ENCODE measurements at places on chromosomes 4 and X.

DNA sequence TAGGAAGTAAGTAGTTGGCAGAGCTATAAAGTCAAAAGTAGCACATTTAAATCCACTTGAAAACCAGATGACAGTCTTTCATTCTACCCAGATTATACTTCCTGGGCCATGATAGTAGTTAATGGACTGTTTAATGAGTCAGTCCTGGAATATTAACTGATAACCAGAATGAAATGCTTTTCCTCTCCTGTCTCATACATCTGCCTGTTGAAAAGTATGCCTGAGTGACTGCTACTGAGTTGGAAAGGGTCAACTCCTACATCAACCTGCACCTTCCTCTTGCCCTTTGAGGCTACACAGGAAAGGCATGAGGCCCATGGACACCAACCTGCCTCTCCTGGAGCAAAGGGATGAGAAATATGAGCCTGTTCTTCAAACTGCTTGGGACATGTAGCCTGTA is 36.0 kb upstream of the COX7B2 start:
- DNase-seq: no peak

- no peak for DNase-seq
Measured at GRCh38 chr4:7389101-7389701, 45.5 kb downstream of the PSAPL1 start.

DNA sequence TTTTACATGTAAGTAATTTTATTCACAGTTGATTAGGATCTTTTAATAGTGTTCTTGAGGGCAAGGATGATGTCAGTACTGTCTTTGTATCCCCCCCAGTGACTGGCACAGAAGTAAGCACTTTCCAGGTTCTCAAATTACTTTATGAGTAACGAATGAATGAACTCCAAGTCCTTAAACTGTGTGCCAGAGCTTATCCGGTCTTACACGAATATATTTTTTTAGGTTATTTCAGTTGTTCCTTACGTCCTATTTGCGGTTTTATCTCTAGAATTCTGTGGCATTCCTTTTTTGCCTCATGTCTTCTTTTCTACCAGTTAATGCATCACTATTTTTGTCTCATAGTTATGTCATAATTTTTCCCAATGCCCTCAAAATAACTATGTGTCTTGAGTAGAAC is 106.9 kb upstream of the MID1IP1 start:
- DNase-seq: no peak

- DNase-seq: no peak
Measured at GRCh38 chr4:103012060-103012459, 7.4 kb downstream of the SLC9B1 start.

GRCh38 chrX:68654693-68655092 is 7.2 kb downstream of the STARD8 start:
- DNase-seq: no peak

GRCh38 chr4:81854406-81854805 is 382.7 kb upstream of the RASGEF1B start:
- DNase-seq: no peak

GRCh38 chrX:83658731-83659130 is 150.6 kb downstream of the POU3F4 start:
- DNase-seq: no peak

DNA sequence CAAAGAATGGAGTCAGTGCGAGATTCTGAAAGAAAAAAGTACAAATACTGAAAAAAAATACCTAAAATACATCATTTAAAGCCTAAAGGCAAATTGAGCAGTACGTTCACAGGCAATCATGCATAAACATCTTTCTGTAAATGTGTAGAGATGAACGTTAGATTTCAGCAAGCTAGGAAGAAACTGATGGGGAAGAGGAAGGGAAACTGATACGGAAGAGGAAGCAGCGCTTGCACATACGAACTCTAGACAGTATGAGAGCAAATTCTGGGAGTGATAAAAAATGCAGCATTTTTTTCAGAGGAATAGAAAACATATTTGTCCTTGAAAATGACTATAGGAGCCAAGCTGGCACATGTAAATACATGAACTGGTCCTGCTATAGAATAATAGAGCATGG is 9.4 kb downstream of the ANKRD50 start:
- no peak for DNase-seq

- no peak for DNase-seq
Measured at GRCh38 chr4:31657859-31658570, 937.8 kb downstream of the PCDH7 start.

DNA sequence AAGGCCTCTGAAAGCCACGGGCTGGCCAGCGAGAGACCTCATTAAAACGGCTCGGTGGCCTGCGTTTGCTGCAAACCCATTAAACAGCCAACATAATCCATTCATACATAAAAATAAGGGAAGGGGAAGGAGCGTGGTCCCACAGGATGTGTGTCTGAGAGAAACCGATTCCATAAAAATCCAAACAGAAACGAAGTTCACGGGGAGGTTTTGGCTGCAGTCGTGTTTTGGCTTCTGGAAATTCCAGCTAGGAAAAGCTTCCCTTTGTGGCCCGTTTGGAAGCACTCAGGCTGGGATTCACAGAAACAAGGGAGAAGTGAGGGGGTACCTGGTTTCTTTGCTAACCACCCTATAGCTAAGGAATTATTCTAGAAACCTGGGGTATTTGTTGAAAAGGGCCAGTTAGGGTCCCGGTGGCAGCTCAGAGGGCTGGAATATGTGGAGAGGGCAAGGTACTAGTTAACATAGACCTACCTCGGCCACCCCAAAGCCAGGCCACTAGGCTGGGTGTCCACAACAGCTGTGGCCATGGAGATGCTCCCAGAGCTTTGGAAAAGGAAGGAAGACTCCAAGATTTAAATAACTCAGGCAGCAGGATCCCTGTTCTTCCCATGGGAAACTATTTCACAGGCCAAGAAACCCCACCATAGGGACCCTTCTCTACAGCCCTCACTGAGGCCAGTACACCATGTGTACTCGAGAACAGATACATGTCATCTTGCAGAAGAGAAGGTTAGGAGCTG is 166.8 kb downstream of the BCOR start:
- no peak for DNase-seq

DNA sequence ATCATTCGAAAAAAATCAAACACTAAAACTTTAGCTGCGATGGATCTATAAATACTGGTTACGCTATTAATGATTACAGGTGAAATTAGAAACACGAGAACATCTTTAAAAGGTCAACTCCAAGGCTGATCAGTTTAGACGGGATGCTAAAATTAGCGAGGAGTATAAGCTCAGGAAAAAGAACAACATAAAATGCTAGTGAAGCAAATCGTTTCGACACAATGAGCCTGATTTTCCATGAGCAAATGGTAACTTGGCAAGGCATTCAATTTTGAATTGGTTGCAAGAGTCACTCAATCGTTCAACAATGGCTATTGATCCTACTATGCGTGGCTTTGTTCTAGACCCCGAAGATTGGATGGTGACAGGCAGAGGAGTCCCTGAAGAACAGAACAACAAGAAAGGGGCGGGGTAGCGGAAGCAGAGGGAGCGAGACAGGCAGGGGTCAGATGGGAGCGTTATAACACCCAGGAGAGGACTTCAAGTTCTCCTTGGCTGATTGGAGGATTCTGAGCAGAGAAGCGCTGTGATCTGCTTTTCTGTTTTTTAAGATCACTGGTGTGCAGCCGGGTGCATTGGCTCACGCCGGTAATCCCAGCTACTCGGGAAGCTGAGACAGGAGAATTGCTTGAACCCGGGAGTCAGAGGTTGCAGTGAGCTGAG is 146.5 kb downstream of the RBM47 start:
- DNase-seq: no peak

DNA sequence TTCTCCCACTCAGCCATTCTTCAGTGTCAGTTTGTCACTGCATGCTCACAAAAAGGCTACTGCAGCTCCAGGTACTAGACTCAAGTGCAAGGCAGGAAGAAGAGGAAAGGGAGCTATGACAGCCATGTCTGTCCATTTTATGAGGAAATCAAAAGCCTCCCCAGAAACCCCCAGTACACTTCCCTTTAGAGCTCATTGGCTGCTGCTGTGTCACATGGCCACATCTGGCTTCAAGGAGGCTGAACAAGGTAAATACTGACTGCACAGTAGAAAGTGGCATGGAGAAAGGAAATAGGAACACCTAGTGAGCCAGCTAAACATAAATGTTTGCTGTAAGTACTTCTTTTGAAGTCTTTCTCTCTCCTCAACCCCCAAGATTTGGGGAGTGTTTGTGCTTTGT is 67.2 kb upstream of the FRAS1 start:
- no peak for DNase-seq

DNA sequence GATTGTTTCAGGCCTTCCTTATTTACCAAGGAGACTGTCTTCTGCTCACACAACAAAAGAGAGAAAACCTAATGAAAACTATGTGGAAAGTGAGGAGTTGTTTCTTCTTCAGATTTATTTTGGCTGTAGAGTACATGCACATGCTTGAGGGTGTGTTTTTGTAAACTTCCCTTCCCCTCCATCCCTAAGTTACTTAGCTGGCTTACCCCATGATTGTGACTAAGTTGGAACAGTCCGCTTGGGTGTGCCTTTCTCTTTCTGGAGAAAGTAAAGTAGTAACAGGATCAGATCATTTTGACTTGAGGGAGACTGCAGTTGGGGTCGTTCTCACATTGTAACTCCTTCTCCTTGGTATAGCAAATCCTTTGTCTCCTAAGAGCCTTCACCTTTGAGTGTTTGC is 155.9 kb downstream of the RTL9 start:
- no peak for DNase-seq

DNA sequence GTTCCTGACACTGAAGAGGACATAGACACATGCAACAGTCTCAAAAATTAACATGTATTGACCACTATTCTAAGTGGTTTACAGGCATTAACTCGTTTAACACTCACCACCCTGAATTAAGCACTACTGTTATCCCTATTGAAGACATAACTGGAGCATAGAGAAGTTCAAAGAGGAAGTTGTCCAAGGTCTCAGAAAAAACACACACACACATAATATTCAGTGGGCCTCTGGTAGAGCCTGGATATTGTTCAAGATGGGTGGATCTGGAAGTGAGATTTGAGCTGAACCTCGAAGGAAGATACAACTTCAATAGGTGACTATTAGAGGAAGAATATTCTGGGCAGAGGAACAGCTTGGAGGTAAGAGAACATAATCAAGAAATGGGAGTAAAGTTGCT is 334.9 kb downstream of the HNRNPD start:
- no peak for DNase-seq

GRCh38 chr4:143354990-143355389 is 18.3 kb downstream of the GAB1 start:
- no peak for DNase-seq

DNA sequence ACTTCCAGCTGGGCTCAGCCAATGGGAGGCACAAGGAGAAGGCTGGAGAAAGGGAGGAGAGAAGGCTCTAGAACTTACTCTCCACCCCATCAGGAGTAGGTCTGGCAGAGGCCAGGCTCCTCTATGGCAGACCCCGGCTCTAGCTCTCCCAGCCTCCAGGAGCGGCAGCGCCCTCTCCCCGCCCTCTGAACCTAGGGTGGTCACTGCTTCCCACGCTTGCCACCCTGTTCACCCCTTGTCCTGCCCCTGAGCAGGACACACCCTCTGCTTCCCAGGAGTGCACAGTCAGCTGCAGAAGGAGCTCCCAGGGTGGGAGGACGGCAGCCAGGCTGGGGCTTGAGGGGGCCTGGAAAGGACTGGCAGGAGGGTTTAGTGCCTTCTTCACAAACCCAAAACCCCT is 53.0 kb upstream of the CRMP1 start:
- DNase-seq: no peak

GRCh38 chrX:7953446-7953845 is 26.2 kb upstream of the PNPLA4 start:
- no peak for DNase-seq

DNA sequence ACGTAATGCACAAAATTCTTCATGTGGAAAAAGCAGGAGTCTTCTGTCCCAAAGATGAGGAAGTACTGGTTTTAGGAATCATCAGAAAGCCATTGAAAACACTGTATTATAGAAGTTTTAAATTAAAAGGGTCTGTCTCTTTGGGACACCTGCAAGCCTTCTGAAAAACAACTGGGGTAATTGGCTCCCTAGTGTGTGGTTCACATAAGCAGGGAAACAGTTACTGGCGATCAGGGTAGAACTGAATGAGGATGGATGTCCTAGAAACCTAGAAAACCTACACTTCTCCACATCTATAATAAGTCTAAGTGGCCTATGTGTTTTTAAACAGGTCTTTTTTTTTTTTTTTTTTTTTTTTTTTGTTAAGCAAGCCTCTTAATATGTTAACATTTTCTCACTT is 945.5 kb upstream of the PCDH10 start:
- DNase-seq: no peak

- DNase-seq: no peak
Measured at GRCh38 chr4:75598390-75598789, 31.9 kb downstream of the CDKL2 start.

GRCh38 chrX:14062524-14062923 is 32.8 kb upstream of the GEMIN8 start:
- DNase-seq: no peak

DNA sequence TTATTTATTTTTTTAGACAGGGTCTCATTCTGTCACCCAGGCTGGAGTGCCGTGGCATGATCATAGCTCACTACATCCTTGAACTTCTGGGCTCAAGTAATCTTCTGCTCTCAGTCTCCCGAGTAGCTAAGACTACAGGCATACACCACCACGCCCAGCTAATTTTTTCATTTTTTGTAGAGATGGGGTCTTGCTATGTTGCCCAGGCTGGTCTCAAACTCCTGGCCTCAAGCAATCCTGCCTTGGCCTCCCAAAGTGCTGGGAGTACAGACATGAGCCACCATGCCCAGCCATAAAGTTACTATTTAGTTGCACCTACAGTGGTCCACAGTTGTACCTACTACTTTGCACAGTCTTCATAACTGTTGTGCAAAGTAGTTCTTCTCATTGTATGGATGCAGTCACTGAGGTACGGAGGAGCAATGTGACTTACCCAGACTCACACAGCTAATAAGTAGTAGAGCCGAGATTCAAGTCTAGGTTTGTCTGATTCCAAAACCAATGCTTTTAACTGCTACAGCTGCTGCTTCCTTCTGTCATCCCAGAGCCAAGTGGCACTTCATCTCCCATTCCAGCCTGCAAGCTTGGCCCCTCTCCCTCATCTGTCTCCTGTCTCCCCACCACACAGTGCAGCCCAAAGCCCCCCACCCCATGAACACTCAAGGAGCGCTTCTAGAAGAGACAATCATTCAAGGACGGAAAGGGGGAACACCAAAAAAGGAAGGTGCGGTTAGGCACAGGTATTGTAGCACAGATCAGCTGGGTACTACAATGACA is 24.0 kb upstream of the IQSEC2 start:
- no peak for DNase-seq

GRCh38 chr4:87559090-87559837 is 30.1 kb upstream of the SPARCL1 start:
- no peak for DNase-seq

DNA sequence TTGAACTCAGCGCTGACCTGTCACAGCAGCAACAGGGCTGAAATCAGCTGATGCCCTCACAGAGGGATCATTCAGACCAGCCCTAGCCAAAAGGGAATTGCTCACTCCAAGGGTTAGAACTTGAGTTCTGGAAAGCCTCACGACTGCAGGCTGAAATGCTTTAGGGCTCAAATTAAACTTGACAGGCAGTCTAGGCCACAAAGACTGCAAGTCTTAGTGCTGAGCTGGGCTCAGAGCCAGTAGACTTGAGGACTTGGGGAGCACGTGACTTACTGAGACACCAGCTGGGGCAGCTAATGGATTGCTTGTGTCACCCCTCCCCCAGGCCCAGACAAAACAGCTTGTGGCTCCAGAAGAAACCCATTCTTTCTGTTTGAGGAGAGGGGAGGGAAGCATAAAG is 119.0 kb upstream of the SLC6A14 start:
- DNase-seq: no peak

- DNase-seq: no peak
Measured at GRCh38 chr4:38621028-38621684, 42.8 kb upstream of the KLF3 start.
